ENCODE measurements at places on chromosomes 12 and 14. TPM values are rescaled to one million over a fixed set of nuclear protein-coding genes. Genes with fewer than 3 reads are reported as not detected.

Gene PTPRQ
- not detected for total RNA-seq

Gene HAL
- total RNA-seq, result 0.69 TPM

- H3K27ac ChIP-seq, result peak overlapping the region; percentile 96
- peak overlapping the region; percentile 90 for H3K4me3 ChIP-seq
- H3K4me1 ChIP-seq, result peaks cover 29% of the 10 kb centered on the region
- DNase-seq, result peak; percentile 94
- H3K27me3 ChIP-seq, result no peaks in the 10 kb centered on the region
These were observed 369 bp downstream of the DEPDC4 start for GRCh38 chr12:100266585-100266834.

Gene CLEC1B
- total RNA-seq, result not detected

- no peak overlapping the region for H3K4me3 ChIP-seq
- H3K4me1 ChIP-seq, result no peaks in the 10 kb centered on the region
- H3K27me3 ChIP-seq, result no peaks in the 10 kb centered on the region
- H3K36me3 ChIP-seq, result no peaks in the 10 kb centered on the region
- no peak for DNase-seq
These were observed 118.8 kb downstream of the SLC6A15 start for GRCh38 chr12:84793558-84794367.

GRCh38 chr14:56300495-56300894, 182.3 kb downstream of the PELI2 start:
- no peak for DNase-seq
- no peaks in the 10 kb centered on the region for H3K27me3 ChIP-seq
- no peaks in the 10 kb centered on the region for H3K4me1 ChIP-seq

- H3K4me1 ChIP-seq, result no peaks in the 10 kb centered on the region
- H3K27me3 ChIP-seq, result no peaks in the 10 kb centered on the region
- no peak overlapping the region for H3K4me3 ChIP-seq
- no peak for DNase-seq
These were observed 155.0 kb upstream of the TMEM132C start for GRCh38 chr12:128111951-128112350.

GRCh38 chr14:69675877-69676416, 64.6 kb downstream of the SUSD6 start:
- DNase-seq, result peak; percentile 26
- H3K4me3 ChIP-seq, result no peak overlapping the region
- peak overlapping the region; percentile 89 for H3K27ac ChIP-seq
- peaks cover 73% of the 10 kb centered on the region for H3K4me1 ChIP-seq

DNA sequence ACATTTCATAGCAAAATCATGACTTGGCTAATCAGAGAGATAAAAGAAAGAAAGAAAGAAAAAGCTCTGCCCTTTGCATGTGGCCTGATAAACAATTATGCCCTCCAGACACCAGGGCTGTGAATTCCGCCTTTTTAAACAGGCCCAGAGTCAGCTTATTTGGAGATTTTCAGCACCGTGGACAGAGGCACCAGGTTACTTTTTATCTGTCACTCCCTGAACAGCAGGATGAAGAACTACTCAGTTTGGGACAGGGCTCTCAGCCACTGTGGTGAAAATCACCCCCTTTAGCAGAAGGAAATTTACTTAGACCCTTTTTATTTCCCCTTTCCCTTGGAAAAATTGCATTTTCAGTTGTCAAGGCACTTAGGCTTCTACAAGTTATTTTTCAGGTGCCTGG, 359.9 kb downstream of the NRXN3 start:
- no peaks in the 10 kb centered on the region for H3K4me1 ChIP-seq
- no peaks in the 10 kb centered on the region for H3K27me3 ChIP-seq
- peak; percentile 34 for DNase-seq
- H3K36me3 ChIP-seq, result no peaks in the 10 kb centered on the region
- H3K27ac ChIP-seq, result no peak overlapping the region

DNA sequence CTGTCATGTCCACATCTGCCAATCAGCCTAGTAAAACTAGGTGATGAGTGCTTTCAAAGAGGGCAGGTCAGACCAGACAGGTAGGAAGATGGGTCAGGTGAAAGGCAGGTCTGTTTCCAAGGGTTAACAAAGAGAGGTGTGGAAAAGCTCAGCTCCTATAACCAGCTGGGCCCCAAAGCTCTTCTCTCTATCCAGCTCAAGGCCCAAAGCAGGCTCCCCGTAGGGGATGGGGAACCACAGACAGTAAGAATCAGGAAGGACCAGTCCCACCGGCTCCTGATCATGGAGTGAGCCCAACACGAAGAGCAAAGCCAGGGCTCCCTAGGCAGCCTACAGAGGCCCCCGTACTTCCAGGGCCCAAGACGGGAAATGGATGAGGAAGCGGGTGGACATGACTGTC, 83.2 kb downstream of the TTC9 start:
- DNase-seq, result no peak
- H3K4me3 ChIP-seq, result no peak overlapping the region
- H3K36me3 ChIP-seq, result no peaks in the 10 kb centered on the region
- H3K27ac ChIP-seq, result no peak overlapping the region
- H3K27me3 ChIP-seq, result no peaks in the 10 kb centered on the region
- H3K4me1 ChIP-seq, result no peaks in the 10 kb centered on the region

Gene DDX23
- 143 TPM for total RNA-seq
